ENCODE measurements at places on chromosomes 7 and 10.
A peak's percentile ranks its signal among the peaks of the same experiment; 100 is the strongest.

DNA sequence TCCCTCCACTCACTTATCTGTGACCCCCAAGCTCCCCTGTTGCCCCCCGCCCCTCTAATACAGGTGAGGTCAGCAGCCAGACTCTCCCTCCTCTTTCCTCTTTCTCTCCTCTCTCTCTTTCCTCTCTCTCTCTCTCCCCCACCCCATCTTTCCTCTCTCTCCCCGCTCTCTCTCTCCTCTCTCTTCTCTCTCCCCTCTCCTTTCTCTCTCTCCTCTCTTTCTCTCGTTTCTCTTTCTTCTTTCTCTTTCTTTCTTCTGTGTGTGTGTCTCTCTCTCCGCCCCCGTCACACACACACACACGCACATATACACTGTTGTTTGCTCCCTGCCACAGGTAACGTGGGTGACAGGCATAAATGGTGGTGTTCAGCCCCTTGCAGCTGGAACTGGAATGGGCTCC lies 37.2 kb upstream of the PSMG3 start:
- DNase-seq: no peak

GRCh38 chr10:83965473-83965872 lies 173.8 kb upstream of the GHITM start:
- no peak for DNase-seq

- DNase-seq: no peak
Observed at GRCh38 chr7:103805346-103805745, 184.1 kb downstream of the RELN start.

GRCh38 chr10:176677-177076 lies 41.4 kb downstream of the ZMYND11 start:
- no peak for DNase-seq

DNA sequence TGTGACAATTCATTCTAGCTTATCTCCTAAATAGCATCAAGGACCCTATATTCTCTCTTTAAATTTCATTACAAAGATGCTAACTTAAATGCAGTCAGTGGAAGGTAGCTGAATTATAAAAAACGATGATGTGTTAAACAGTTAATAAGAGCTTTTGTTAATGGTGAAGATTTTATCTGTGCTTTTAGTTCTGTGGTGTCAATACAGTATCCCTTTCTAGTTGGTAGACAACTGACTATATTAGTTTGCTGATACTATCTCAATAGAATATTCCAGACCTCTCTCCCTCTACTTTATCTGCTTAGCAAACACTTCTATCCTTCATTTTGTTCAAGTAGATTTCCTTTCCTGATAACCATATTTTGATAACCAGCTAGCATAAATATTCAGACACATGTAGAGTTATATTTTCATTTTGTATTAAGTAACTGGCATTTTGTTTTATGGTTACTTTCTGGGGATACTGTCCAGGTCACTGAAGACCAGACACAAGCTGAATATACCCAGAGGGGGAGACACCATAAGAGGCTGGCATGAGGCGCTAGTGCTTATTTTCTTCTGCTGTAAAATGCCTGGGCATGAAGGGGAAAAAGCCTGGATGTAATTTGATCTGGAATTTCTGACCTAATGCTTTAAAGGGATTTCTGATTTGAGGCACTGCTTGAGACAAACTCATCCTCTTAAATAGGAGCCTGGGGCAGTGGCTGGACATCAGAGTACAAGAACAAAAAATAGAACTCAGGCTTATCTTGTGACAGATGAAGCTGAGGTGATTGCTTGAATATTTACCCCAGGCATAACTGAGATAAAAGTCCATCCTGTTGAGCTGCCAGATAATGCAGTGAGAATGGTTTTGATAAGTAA lies 197.5 kb downstream of the MALRD1 start:
- no peak for DNase-seq

- no peak for DNase-seq
Observed at GRCh38 chr7:157497744-157498651, 161.2 kb downstream of the DNAJB6 start.

DNA sequence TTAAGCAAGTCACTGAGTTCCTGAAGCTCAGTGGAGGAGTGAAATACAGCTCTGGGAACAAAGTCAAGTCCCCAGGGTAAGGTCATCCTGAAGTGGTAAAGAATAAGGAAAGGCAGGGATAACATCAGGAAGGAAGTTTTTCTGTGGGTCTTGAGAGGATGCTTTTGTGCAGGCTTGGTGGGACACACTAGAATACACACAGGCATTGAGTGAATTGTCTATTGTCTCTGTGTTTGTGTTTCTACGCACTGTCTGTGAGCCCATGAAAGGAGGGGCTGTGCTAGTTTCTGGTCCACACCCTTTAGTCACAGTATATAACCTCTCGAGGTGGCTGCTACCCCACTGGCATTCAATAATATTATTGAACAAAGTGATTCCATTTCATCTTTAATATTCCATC lies 95.8 kb upstream of the ABCB5 start:
- no peak for DNase-seq

DNA sequence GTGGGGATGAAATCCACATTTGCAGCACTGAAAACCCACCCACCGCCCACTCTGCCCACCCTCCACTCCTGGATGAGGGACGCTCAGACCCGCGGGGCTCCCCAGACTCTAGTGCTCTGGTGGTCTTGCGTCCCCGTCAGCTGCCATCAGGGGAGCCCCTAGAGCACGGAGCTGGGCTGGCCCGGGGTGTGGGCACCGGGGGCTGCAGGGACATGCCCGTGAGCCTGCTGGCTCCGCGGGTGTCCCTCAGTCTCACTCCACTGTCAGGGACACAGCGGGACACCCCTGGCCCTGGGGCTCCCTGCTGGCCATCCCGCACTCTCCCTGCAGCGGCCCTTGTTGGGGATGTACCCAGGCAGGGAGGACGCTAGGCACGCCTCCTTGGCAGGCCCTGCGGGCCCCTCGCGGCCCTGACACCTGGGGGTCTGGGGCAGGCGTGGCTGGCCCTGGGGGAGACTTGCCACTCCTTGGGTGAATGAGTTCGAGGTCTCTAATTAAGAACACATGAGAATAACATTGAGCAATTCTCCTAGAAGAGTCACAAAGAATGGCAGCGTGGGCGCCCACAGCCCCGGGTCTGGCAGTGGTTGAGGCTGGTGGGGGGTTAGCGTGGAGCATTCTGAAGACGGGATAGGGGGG lies 64.2 kb downstream of the CFAP46 start:
- no peak for DNase-seq

DNA sequence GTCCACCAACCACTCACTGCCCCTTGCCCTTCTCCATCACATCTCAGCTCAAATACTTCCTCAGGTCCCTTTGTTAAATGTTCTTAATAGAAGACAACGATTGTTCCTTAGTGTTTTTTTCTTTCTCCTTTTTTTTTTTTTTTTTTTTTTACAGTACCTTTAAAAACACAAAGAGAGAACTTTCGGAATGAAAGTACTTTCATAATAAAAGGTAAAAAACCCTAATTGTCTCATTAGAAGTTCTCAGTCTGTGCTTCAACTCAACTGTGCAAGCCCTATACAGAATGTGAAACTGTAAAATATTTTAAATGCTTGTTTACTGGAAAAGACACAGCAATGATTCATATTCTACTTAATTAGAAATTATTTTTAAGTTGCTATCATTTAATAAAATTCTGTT lies 29.4 kb downstream of the TSPAN12 start:
- DNase-seq: no peak

DNA sequence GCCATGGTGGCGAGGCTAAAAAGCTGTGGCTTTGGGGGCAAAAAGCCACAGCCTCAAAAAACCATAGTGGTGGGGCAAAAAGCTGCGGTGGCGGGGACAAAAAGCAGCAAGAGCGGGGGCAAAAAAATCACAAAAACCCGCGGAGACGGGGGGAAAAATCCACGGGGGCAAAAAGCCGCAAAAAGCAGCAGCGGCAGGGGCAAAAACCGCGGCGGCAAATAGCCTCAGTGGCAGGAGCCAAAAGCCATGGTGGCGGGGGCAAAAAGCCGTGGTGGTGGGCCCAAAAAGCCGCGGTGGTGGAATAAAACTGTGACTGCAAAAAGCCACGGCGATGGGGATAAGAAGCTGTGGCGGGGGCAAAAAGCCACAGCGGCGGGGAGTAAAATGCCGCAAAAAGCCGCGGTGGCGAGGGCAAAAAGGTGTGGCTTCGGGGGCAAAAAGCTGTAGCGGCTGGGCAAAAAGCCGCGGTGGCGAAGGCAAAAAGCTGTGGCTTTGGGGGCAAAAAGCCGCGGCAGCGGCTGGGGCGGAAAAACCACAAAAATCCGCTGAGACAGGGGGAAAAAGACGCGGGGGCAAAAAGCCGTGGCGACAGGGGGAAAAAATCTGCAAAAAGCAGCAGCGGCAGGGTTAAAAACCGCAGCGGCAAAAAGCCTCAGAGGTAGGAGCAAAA lies 526.6 kb downstream of the ZNF33B start:
- DNase-seq: no peak

DNA sequence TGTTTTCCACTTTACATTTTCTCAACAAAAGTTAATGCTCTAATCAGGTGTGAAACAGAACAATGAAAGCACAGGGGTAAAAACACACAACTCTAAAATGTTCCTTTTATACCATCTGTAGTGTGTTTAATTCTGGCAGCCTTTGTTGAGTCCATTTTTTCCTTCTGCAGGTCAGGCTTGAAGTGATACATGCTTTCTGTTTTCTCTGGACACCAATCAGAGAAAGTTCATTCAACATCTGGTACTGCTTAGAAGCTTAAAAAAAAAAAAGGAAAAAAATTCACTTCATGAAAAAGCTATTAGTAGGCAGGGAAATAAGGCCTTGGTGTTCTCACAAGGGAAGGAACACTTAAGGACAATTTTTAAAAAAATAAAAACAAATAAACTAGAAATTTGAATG lies 231.3 kb upstream of the RHOBTB1 start:
- no peak for DNase-seq

DNA sequence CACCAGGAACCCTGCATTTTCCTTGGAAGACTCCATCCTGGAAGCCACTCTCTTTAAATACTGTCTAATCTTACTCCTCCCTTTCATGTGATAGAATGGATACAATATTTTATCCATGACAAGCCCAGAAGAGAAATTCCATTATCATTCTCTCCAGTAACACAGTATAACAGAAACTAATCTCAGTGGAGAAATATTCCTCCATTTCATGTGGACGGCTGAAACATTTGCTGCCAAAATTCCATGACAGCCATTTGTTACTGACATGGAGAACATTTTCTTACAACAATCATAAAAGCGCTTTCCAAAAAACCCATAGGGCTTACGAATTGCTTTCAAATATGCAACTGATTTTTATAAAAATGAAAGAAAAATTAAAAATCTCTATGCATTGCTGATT lies 392.8 kb upstream of the KLF6 start:
- DNase-seq: no peak

DNA sequence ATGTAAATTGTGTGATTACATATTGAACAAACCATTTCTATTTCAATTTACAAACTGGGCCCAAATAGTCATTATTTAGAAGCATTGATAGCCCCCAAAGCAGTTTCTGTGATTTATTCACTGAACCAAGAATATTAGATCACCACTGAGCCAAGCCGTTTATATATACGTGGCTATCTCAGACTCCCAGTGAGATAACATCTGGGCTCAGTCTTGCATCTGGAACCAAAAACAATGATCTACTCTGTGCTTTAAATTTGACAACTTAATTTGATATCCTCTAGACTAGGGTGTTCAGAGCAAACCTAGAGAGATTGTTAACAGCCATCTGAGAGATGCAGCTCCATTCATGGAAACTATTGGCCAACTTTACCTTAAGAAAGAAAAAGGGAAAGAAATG lies 41.4 kb upstream of the BTBD16 start:
- no peak for DNase-seq

- DNase-seq: peak; percentile 68
Observed at GRCh38 chr10:48306870-48307710, 613 bp downstream of the MAPK8 start.

DNA sequence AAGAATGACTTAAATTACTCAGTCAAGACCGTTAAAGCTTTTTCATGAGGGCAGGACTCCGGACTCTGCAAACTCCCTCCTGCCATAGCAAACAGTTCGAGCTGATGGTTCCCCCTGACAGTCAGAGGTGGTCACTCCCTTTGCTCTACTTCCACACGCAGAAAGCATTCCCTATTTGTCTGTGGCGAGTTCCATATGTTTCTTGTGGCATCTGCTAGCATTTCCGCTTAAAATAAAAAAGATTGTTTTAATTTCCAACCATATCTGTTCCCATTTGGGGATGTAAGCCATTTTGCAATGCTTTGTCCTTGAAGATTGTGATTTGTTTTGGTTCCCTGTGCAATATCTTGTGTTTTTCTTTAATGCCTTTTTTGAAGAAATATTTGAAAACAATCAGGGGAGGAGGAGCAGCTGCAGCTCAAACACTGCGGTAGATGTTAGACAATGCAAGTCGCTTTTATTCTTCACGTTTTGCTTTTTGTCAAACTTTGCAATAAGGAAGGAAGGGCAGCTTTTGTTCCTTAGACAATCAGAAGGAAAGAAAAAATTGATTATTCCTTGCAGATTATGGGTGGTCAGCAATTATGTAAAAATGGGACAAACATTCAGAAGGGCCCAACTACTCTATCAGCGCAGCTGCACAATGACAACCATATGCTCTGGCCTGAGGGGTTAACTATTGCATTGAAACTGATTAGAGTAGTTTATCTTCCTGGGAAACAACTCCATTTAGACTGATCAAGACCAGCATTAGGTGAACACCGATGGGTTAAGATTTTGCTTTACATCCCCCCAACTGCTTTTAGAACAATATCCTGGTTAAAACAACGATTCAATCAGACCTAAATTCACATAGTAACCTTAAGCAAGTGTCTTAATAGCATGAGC lies 425.8 kb upstream of the NRP1 start:
- DNase-seq: no peak

GRCh38 chr10:69929575-69929974 lies 123.1 kb upstream of the MACROH2A2 start:
- no peak for DNase-seq

- no peak for DNase-seq
Observed at GRCh38 chr10:29343607-29344038, 54.8 kb downstream of the LYZL1 start.

Data from HEK293T (cell line).